ENCODE measurements at places on chromosomes 6 and 20. TPM values are rescaled to one million over a fixed set of nuclear protein-coding genes. Genes with fewer than 3 reads are reported as not detected.

The AKAP7 gene
- total RNA-seq: 3.3 TPM

- DNase-seq: no peak
Measured at GRCh38 chr20:38196076-38196475, 31.0 kb upstream of the TGM2 start.

- no peak for DNase-seq
Measured at GRCh38 chr6:105593805-105594671, 191.2 kb upstream of the PREP start.

- no peak for DNase-seq
Measured at GRCh38 chr6:30683183-30683979, 3.1 kb downstream of the PPP1R18 start.

The NOP56 gene
- total RNA-seq: 122 TPM

DNA sequence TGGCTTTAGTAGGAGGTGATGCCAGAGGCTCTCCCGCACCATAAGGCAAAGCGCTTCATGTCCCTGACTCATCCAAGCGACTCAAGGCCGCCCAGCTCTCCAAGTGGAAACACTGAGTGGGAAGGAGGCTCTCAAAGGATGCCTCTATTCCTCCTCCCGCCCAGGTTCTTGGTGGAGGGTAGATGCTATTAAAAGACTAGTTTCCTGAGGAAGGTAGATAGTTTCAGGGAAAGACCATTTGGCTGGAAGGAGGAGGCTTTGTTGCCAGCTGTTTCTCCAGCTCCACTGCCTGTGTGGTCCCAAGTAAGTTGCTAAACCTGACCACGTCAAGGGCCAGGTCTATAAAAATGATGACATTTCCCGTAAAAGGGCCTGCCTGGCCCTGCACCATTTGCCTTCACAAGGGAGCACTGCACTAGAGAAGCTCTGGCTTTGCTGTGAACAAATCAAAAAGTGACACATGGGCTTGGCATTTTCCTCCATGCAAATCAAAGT lies 48.2 kb downstream of the GMDS start:
- DNase-seq: no peak

- DNase-seq: no peak
Measured at GRCh38 chr20:50682065-50682464, 9.3 kb downstream of the RIPOR3 start.

DNA sequence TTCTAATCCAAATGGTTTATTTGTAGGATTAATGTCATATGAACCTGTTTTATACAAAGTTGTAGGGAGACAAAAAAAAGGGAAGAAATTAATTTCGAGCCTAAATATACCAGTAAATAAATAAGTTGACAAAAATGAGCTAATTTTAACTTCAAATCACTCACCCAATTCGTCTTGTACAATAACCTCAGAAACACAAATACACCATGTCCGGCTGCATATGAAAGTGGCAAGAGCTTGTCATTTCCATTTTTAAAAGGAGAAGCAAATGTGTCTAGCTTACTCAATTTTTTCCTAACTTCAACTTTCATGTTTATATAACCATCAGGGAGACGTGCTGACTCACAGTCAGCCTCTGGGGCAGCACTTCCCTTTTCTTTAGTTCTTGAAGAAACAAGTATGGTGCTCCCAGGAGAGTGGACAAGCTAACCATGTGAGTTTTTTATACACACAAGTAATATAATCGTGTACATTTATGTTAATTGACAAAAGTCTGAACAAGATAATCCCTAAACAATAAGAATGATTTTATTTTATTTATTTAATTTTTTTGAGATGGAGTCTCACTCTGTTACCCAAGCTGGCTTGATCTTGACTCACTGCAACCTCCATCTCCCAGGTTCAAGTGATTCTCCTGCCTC lies 55.5 kb upstream of the SGK1 start:
- no peak for DNase-seq

DNA sequence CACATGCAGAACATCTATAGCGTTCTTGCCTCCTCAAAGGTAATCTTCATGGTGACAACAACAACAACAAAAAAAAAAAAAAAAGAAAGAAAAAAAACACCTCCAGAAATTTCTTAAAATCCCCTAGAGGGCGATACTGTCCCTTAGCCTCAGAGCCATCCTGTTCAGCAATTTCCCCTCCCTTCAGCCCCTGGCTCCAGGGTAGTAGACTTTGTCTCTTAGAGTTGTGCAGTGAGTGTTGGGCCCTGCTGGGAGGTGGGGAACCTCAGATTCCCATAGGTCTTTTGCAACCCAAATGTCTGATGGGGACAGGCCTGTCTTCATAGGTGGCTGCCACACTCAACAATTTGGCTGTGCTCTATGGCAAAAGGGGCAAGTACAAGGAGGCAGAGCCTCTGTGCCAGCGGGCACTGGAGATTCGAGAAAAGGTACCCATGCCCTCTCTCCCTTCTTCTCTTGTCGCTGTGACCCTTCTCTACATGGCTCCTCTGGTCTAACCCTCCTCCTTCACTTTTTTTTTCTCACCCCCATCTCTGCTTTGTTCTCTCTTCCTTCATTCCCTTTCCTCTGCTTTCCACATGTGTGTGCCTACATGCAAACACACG lies 6.0 kb upstream of the PTK7 start:
- no peak for DNase-seq

DNA sequence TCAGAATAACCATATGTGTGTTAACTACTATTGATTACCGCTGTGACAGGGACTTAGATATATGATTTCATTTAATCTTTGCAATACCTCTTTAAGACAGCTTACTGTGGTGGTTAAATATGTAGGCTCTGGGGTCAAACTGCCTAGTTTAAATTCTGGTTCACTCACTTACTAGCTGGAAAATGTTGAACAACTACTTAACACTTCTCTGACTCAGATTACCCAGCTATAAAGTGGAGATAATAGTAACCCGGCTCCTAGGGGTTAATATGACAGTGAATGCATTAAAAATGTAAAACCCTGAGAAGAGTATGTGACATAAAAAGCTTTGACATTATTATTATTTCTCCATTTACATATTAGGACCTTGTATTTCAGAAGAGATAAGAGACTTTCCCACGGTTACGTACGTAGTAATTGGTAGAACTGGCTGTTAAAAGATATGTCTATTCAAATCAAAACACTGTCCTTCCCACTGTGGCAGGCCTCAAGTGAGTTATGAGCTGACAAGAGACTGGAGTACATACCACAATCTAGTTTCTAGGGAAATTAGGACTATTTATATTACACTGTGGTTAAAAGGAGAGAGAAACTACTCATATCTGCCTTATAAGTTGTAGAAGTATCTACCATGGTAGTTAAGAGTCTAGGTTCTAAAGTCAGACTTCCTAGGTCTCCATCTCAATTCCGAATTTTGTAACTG lies 4.4 kb upstream of the PLCB1 start:
- no peak for DNase-seq

DNA sequence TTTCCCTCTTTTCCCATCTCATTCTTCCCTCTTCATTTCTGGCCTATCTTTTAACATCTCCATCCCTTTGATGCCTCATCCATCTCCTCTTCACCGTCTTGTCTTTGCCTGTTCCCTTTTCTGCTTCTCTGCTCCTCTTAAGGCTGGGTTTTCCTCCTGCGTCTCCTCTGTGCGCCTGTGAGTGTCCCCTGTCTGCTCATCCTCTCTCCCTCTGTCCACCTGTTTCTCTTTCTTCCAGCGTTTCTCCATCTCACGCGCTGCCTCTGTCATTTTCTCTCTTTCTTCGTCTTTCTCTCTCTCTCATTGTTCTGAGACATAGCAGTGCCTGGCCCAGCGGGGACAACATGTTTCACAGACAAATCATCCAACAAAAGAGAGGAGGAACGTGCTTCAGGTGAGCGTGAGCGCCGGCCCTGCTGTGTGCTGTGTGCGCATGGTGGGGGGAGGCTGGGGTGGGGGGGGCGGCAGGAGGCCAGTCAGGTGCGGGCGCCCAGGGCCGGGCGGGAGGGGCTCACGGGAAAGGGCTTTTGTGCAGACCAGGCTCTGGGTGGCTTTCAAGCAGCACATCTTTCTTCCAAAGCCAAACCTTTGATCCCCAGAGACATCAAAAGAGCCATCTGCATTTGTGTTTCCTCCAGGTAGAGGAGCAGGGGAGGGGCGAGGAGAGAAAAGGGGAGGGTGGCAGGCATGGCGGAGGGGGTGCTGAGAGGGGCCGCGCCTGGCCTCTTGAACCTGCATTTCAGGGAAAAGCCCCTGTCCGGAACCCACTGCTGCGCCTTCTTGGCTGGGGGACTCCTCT lies 121.3 kb downstream of the VEGFA start:
- DNase-seq: no peak

GRCh38 chr20:16195671-16196070 lies 377.6 kb downstream of the KIF16B start:
- no peak for DNase-seq

The C6orf52 gene
- total RNA-seq: 3.4 TPM

DNA sequence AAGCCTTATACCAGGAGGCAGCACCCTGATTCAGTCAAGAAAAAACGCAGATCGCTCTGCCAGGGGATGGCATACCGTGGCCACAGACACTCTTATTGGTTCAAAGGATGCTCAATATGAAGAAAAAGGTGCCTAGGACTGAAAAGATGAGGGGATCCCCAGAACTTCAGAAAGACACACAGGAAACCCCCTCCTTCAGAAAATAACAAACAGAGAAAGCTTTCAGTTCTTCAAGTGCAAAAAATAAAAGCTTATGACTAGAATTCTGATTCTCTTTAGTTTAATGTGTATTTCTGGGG lies 17.7 kb upstream of the MYB start:
- no peak for DNase-seq

DNA sequence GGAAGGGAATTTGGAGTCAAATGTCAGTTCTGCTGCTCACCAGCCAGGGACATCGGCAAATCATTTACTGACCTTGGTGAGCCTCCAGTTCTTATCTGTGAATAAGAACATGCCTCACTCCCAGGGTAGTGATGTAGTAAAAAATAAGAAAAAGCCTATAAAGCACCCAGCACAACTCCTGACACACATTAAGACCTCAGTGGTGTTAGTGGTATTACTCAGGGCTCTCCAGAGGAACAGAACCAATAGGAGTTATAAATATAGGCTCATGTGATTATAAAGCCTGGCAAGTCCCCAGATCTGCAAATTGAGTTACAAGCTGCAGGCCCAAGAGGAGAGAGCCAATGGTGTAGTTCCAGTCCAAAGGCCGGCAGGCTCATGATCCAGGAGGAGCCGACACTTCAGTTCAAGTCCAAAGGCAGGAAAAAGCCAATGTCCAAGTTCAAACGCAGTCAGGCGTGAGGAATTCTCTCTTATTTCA lies 71.3 kb upstream of the EYA2 start:
- DNase-seq: no peak

GRCh38 chr20:56689852-56690485 lies 60.9 kb downstream of the TFAP2C start:
- DNase-seq: no peak

GRCh38 chr6:45132059-45132458 lies 196.1 kb upstream of the RUNX2 start:
- no peak for DNase-seq

- no peak for DNase-seq
Measured at GRCh38 chr6:14038467-14039437, 78.8 kb upstream of the CD83 start.

GRCh38 chr20:48673507-48673906 lies 154.3 kb downstream of the PREX1 start:
- no peak for DNase-seq

GRCh38 chr6:151875524-151875923 lies 68.0 kb downstream of the ESR1 start:
- no peak for DNase-seq

- DNase-seq: no peak
Measured at GRCh38 chr6:13558718-13559117, 15.7 kb upstream of the SIRT5 start.

DNA sequence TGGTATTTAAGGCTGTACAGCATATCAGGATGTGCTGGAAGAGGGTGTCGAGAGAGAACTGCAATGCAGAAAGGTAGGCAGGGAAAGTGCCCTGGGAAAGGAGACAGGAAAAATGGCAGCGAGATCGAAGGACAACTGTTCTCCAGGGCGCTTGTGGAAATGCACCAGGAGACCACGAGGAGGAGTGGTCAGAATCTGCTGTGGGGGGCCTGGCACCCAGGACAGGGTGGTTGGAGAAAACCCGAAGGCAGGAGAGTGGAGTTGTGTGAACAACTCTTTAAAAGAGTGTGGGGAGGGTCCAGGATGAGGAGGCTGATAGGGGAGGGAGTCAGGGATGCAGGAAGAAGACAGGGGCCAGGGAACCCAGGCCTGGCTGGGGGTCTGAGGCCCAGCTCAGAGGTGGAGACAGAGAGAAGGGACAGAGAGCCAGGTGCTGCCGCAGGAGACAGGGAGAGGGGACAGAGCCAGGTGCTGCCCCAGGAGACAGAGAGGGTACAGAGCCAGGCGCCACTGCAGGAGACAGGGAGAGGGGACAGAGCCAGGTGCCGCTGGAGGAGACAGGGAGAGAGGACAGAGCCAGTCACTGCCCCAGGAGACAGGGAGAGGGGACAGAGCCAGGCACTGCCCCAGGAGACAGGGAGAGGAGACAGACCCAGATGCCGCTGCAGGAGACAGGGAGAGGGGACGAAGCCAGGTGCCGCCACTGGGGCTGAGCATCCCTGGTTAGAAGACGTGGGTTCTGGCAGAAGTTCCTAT lies 9.3 kb downstream of the SLC22A1 start:
- no peak for DNase-seq

DNA sequence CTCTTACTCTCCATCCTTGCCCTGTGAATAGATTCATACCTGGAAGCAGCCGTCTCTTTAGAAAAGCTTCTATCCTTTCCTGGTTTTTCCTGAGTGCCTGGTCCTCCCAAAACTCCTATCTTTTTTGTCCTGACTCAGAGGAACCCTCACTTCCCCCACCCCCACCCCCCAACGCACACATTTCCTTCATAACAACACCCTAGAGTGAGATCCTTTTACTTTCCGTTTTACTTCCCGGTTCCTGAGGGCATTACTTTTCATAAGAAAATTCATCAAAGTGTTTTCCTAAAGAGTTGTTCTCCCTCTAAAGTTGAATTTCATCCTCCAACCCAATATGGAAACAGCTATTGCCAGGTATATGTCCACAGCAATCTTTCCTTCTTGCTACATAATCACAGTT lies 327.0 kb downstream of the NRN1 start:
- DNase-seq: no peak

GRCh38 chr6:162443101-162443500 lies 284.5 kb downstream of the PRKN start:
- DNase-seq: no peak
